ENCODE measurements at places on chromosomes 7 and 10.

DNA sequence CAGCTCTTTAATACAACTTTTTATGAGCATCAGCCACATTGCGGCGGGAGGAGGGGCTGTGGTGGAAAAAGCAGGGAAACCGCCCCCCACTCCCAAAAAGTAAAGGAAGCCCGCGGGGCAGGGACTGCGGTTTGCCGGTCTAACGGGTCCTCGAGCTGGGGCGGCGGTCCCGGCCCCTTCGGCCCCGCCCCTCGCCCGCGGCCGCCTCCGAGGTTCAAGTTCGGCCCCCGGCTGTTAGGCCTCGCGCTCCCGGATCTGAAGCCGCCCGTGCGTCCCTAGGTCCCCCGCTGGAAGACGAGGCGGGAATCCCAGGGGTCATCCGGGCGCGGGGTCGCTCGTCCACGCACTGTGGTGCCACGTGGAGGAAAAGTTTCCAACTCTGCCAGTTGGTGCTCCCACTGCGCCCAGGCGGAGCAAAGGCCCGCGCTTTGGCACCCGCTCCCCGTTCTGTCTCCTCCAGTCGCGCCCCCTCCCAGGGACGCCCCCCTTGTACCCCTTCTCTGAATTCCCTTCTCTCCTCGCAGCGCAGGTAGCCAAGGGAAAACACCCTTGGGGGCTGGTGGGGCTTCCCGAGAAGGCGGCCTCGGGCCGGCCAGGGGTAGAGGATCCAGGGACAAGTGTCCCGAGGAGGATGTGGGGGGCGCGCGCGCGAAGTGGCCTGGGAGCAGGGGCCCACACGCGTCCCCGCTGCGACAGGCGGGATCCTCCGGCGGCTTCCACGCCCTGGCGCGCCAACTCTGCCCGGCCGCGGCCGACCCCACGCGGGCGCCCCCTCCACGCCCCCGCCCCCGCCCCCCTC is 798 bp upstream of the AUTS2 start:
- no peak for DNase-seq

DNA sequence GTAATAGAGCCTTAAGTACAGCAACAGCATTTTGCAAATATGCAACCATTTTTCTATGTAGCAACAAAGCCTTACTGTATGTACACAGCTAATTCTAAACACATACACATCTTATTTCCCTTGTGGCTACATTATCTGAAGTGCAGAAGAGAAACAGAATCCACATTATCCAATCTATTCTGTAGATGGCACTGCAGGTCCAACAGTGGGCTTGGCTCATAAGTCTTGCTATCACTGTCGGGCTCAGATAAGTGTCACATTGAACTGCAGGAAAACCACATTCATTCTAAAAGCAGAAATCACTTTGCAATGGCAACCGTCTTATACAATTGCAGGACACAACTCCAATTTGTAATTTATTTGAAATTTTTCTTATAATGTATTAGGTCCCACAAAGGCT is 109.8 kb upstream of the NOBOX start:
- DNase-seq, result no peak

GRCh38 chr10:86122646-86123045 is 243.9 kb downstream of the GRID1 start:
- no peak for DNase-seq

- DNase-seq, result no peak
Observed at GRCh38 chr10:116743266-116744064, 1.1 kb upstream of the HSPA12A start.

DNA sequence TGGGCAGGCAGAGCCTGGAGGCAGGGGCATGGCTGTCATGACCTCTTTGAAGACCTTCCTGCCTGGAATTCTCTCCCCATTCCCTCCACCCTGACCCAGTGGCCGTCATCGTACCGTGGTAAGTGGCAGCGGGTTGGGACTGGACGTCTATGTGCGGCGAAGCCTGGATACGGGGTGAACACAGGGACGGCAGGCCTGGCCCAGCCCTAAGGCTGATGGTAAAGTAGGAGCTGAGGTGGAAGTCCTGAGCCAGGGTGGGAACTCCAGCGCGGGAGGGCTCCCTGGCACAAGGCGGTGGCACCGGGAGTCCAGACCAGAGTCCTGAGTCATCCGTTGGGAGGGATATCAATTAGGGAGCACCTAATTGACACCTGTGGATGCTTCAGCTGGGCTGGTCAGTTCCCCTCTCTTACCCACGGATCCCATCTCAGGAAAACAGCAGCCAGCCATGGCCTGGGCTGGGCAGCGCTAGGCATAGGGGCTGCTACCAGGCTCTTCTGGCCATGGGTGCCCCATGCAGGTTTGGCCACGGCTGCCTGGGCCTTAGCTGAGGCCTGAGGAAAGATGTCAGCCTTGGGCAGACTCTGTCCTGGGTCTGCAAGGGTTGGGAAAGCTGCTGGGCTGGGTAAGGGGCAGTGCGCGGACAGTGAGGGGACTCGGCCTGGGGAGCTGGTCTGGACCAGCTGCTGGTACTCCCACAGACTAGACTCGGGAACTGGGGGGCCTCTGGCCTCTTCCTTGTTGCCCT is 3.3 kb downstream of the PPIF start:
- no peak for DNase-seq

- no peak for DNase-seq
Observed at GRCh38 chr10:31749981-31750840, 178.4 kb downstream of the ARHGAP12 start.

- no peak for DNase-seq
Observed at GRCh38 chr10:50894312-50894711, 8.9 kb upstream of the A1CF start.

DNA sequence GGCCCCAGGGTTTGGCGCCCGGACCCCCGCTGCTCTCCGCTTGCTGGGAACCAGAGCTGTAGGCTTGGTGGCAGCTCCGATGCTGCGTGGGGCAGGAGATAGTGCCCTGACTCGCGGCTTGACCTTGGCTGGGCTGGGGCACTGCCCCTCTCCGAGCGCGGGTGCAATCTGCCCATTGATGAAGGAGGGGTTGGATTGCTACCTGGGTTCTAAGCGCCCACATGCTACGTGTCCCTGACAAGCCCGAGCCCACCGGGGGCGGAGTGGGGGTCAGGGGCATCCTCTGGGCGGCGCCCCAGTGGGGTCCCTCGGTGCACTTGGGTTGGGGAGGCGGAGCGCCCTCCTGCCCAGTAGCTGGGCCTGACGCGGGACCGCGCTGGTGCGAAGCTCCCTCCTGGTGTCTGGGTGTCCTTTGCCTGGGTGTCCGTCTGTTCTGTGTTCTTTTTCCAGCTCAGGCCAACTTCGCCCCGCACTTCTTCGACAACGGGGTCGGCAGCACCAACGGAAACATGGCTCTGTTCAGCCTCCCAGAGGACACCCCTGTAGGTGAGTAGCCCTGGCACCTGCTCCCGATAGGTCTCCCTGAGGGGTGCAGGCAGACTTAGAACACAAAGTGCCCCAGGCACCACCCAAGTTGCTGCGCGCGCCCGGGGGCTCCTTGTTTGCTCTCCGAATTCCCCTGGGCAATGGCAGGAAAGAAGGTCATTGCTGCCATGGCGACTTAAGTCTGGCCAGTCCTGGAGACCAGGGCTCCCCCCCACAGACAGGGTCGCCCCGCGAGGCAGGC is 900 bp downstream of the CDHR1 start:
- no peak for DNase-seq

DNA sequence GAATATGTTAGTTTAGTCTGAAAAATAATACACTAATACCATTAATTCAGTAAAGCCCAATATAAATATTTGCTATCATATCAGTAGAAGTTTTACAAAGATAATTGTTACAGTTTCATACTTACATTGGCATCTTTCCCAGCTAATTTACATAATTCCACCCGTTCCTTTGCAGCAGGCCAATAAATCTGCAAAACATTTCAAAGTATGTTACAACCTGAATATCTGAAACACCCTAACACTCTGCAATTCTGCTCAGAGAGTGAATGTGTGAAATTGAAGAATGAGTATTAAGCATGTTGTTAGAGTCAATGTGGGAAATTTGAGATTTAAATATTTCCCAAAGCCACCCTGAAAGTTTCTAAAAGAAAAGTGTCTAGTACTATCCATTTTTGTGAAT is 105.5 kb downstream of the SEMA3D start:
- DNase-seq, result no peak

DNA sequence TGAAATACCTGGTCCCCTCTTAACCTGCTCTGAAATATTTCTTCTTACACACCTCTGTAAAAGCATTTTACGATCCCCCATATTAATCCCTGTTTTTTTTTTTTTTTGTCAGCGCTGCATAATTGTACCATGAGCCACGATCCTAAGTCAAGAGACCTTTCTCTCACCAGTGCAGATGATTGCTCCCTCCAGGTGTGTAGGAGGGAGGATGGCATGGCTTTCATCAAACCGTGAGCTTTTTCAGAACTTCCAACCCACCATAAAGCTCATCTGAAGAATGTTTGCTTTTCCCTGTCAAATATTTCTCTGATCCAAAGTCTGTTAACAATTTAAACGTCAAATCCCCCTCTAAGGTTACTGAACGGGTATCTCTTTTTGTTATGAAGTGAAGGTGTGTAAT is 28.2 kb upstream of the SEPHS1 start:
- DNase-seq, result no peak

DNA sequence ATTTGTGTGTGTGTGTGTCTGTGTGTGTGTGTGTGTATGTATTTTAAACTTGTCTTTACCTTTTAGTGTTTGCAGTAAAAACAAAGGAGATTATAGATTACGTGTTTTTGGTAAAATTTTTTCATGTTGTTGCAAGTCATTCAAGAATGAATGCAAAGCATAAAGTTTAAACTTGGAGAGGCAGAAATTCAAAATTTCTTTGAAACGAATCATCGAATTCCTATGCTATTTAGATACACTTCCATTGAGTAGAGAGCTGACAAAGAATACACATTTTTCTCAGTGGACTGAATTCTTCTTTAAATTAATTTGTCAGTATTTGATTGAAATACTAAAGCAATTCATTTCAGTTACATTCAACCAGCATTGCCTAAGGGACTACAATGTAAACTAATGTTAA is 66.0 kb upstream of the HDAC9 start:
- no peak for DNase-seq

- no peak for DNase-seq
Observed at GRCh38 chr10:43857206-43857930, 208.7 kb upstream of the ZNF32 start.

- DNase-seq, result no peak
Observed at GRCh38 chr7:94823947-94824346, 83.4 kb upstream of the PPP1R9A start.

GRCh38 chr7:12504149-12504548 is 66.4 kb upstream of the SCIN start:
- DNase-seq, result no peak

GRCh38 chr7:136064081-136064480 is 86.9 kb upstream of the MTPN start:
- DNase-seq, result no peak

- DNase-seq, result no peak
Observed at GRCh38 chr7:11748884-11749283, 83.1 kb downstream of the THSD7A start.

DNA sequence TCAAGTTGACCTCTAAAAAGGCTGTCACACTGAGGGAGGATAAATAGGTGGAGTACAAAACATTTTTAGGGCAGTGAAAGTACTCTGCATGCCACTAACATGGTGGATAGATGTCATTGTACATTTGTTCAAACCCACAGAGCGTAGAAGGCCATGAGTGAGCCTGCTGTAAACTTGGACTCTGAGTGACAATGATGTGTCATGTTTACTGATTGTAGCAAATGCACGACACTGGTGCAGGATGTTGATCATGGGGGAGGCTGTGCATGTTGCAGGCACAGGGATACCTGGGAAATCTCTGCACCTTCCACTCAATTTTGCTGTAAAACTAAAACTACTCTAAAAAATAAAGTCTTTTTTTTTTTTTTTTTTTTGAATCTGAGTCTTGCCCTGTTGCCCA is 52.5 kb upstream of the GRID1 start:
- no peak for DNase-seq

DNA sequence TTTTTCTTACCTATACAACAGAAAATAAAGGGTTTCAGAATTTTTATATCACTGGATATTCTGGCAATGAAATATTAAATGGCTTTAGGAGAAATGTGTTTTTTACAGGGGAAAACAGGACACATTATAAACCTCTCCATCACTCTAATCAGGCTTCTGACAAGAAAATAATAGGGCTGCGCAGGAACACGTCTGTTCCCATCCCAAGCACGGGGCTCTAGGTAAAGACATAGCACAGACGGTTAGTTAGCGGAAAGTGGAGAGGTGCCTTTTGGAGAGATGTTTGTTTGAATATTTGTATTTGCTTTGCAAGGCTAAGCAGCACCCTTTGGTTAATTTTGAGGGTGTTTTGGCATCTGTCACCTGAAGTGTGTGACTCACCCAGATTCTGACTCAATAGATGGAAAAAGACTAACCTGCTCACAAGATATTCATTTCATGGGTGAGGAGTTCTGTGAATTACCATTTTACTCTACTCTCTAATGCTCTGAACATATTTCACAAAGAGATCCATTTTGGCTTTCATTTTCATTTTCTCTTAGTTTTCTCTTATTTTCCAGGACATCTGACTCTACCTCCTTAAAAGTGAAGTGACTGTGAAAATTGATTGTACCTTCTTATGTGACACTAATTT is 174.5 kb upstream of the AKR1E2 start:
- no peak for DNase-seq

DNA sequence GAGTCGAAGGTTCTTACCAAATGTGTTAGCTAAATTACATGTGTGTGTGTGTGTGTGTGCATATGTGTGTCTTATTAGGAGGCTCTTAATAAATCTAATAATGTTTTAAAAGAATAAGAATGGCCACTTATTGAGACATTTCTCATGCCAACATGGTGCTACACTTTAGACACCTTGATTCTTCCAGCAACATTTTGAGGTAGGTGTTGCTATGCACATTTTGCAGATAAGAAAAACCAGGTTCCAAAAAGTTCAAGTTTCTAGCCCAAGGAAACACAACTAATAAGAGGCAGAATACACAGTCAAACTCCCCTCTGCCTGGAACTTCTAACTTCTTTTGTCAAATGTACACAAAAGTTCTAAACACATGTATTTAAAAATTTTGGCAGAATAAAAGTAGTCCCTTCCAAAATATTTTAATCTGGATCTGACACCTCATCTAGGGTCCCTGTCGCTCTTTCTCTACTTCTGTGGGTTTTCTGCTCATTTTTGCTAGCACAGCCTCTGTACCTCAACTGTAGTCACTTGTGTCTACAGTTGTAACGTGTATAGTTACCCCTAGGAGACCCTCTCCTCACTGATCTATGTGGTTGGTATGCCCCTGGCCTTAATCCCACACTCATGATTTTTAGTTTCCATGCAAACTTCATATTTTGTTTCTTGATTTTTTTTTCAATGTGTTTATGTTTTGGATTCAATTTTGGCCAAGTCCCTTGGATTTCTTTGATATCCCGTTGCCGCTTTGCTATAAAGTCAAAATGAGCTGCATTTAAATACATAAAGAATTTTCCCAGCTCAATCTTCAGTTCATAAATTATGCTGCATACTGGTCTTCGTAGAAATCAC is 4.3 kb downstream of the ANKRD1 start:
- DNase-seq, result no peak

DNA sequence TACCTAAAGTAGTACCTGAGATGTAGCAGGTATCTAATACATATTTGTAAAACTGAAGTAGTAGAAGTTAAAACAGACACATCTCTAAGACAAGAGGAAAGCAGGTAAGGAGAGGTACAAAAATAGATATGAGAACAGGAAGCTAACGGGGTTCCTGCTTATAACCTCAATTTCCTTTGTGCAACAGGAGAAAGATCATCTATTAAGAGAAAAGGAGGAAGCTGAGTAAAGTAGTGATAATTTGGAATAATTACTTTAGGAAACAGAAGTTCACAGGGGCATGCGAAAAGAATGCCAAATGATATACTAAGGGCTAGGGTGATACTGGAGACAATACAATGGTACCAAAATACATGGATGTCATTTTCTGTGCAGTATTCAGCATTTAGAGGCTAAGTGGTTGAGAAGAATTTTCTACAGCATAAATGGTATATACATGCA is 108.7 kb downstream of the NRBF2 start:
- DNase-seq, result no peak

Data from T-helper 22 cell (primary cell).